Kidney epithelial cell (primary cell): ENCODE measurements at places on chromosomes 16 and 17. TPM values are rescaled to one million over a fixed set of nuclear protein-coding genes. Genes with fewer than 3 reads are reported as not detected.

- no peak for DNase-seq
Observed at GRCh38 chr16:79054211-79054984, 546.1 kb downstream of the MAF start.

- no peak for DNase-seq
Observed at GRCh38 chr17:1970843-1971384, 54.2 kb downstream of the RTN4RL1 start.

DNA sequence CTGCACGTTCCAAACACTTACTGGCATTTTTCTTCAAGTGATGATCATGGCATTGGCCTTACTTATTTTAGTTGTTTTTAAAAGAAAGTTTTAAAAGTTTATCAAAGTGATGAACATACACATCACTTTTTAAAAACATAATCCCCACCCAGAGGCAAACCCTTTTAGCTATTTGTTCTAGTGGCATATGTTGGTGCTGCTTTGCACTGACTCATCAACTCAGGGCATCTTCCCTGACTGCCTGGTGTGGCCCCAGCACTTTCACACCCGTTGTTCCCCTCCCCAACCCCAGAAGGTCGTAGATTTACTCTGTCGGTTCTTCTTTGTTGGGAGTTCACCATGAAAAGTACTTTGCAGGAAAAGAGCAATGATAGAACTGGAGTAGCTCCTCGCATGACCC lies 161.3 kb downstream of the RPTOR start:
- no peak for DNase-seq

The BIRC5 gene
- total RNA-seq, result 7.2 and 8.6 TPM in 2 replicates

The FKBP10 gene
- 152 and 157 TPM in 2 replicates for total RNA-seq

The CTRB1 gene
- total RNA-seq, result not detected in 2 replicates
